ENCODE measurements at places on chromosomes 4 and X.

DNA sequence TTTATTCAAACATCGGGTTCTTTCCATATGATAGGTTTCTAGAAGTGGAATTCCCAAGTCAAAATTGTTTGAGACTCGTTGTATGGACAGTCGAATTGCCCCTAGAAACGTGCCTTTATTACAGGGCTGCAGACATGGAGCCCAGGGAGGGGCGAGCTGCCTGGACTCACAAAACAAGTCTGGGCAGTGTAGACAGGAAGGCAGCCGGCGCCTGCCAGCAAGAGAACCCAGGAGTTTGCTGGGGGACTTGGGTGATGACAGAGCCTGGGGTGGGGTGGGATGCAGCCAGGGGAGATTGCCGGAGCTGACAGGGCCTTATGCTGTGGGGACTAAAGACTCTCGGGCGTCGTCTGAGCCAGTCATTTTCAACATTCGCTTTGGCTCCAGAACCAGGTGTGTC lies 107.4 kb upstream of the MSX1 start:
- DNase-seq, result no peak

DNA sequence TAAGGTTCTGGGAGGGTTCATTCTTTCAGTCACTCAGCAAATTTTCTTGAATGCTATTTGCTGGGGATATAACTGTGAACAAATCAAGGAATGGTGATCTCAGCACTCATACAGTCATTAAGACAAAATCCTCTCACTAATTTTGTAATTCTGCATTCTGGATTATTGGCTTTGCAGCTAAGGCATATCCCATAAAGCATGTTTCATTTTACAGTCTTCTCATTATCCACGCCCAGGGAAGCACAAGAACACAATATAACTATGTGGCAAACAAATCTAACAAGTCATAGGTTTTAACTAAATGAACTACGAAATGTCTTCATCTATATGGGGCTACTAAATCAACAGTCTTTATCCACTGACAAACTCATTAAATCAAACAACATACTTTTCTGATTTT lies 139.9 kb downstream of the CAMK2D start:
- no peak for DNase-seq

- no peak for DNase-seq
These were observed 1.4 kb downstream of the DDIT4L start for GRCh38 chr4:100188829-100189228.

DNA sequence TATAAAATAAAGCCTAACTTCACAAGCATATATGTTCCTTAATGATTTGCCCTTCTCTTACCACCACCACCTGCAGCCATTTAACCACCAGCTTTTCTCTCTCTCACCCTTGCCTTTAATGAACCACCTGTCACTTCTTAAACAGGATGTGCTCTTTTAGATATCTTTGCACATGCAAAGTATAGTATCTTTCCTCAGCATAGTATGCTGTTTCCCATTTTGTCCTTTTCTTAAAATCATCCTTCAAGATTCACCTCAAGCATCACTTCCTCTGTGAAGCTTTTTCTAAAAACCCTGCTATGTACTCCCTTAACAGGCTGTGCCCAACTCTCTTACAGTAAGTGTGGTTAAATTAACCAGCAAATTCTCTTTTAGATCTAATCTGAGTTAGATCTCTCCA lies 8.2 kb upstream of the CNOT6L start:
- no peak for DNase-seq

GRCh38 chrX:29775890-29776289 lies 439.5 kb upstream of the MAGEB2 start:
- no peak for DNase-seq

GRCh38 chr4:152672206-152673092 lies 7.3 kb downstream of the TMEM154 start:
- DNase-seq, result no peak

DNA sequence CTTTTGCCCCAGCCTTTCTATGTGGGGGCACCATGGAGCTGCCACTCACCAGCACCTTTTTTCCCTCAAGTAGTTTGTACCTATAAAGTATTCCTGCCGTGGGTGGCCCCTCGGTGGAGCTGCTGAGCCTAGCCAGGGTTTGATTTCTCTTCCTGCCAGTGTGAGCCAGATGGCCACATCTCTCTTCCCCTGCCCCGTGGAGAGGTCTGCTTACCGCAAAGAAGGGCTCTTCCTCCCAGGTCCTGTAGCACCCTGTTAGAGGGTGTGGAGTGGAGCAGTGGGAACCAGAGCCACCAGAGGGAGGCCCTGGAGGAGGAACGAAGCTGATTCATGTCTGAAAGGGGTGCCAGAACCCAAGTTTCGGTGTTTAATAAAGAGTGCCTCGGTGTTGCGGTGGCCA lies 95.4 kb downstream of the PTTG2 start:
- DNase-seq, result no peak

- no peak for DNase-seq
These were observed 10.5 kb downstream of the PGM2 start for GRCh38 chr4:37836838-37837440.

- no peak for DNase-seq
These were observed 3.3 kb downstream of the RADX start for GRCh38 chrX:106615041-106615440.

GRCh38 chrX:51955200-51955599 lies 61.8 kb downstream of the MAGED1 start:
- DNase-seq, result no peak

DNA sequence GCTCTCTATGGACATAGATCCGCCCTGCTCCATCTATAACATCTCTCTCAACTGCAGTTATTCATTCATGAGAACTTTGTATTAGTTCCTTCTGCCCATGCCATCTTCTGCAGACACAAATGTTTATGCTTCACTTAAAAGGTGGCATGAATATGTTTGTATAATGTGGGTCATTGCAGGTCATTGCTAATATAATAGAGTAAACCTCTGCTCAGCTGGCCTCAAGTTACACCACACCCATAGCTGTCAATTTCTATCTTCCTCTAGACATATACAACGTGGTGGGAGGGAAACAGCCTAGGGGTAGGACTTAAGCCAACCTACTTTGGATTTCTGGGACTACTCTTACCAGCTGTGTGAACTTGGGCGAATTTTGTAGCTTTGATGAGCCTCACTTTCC lies 129.8 kb downstream of the ATXN3L start:
- no peak for DNase-seq

DNA sequence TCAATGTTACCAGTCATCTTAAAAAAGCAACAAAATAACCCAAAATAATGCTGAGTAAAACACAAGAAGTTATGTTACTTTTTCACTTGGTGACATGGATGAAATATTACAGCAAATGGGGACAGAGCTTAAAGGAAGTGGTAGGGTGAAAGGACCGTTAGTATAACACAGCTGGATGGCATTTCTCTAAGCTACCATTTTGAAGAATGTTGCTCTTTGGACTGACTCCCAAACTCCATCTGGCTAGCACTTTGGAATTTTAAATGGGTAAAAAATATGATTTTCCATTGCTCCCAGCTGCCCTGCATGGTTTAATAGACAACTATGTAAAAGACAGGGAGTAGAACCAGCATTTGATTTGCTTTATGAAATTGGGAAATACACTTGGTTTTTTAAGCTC lies 27.6 kb downstream of the CLCN5 start:
- DNase-seq, result no peak

- no peak for DNase-seq
These were observed 95.7 kb upstream of the AFAP1 start for GRCh38 chr4:8035371-8035780.

DNA sequence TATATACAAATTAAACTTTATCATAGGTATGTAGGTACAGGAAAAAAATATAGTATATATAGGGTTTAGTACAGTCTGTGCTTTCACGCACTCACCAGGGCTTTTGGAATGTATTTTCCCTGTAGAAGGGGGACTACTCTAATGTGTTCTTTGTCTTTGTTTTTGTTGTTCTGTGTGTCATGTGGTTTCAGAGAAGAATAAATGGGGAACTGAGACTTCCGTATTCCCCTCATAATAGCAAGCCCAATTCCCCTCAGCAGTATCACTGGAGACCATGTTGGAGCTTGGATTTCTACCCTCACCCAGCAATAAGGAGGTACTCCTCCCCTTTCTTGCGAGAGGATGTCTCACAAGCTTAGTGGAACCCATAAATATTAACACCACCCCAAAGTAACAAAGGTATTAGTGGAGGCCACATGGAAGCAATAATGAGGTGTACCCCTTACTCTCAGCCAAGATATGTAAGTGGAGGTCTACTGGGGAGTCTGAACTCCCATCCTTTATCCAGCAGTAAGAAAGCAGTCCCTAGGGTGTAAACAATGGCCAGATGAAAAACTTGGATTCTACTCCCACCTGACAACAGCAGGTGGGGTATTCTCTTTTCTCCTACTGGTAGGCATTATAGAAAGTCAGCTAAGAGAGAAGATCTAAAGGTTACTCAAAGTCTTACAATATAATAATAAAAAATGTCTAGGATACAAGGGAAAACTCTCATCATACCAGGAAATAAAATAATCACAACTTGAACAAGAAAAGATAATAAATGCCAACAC lies 805.4 kb upstream of the GALNTL6 start:
- no peak for DNase-seq

DNA sequence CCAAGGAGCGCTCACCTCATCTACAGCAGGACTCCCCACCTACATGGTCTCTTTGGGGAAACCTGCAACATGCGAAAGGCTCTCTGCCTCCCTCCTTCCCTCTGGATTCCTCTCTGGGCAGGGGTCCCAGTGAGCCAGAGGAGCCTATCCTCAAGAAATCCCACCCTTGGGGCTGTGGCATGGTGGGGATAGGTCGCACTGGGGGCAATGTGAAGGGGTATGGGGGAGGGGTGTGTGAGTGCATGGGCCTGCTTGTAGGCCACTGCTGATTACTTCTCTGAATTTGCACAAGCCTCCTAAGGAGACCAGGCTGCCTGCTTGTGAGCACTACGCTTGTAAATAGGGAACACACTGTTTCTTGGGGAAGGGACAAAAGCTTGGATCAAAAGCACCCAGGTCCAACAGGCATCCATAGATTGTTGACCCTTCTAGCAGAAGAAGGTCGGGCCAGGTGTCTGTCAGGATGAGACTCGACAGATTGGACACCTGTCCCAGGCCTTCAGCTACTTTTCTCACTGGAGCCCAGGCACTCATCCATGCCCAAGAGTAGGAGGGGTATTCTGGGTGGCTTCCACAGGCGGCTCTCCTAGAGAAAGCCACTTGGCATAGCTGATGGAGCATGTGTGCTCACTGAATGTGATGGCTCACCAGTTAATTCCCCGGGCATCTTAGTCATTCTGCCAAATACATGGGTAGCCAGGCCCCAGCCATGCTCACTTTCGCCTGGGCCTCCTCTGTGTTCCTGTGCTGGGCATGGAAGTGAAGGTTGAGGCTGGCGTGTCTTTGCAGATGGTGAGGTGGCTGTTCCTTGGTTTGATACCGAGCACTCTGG lies 75.0 kb downstream of the NBDY start:
- DNase-seq, result no peak

DNA sequence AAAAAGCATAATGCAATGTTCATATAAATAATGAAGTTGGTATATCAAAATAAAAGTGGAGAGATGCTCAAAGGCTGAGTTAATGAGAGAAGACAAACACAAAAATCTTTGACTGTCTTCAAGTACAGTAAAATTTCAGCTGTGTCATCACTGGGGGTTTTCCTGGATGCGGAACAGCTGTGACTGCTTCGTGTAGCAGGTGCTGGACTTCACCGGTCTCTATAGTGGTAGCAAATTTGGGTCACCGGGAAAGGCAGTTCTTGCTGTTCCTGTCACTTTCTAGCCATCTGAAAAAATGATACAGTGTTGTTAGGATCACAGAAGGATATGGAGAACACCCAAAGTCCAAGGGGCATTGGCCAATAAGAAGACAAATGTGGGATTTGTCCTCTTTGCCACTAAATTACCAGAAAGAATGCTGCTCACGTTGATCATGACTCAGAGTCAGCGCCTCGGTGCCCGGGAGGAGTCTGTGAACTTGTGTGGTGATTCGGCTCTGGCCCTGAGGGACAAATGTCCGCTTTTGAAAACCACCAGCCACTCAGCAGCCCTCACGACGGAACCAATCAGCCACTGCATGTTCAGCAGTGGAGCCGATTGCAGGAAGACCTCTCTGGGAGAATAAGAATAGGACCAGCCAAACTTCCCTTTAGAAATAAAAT lies 230.1 kb upstream of the FAT1 start:
- no peak for DNase-seq
